ENCODE measurements at places on chromosomes 6 and 20.

DNA sequence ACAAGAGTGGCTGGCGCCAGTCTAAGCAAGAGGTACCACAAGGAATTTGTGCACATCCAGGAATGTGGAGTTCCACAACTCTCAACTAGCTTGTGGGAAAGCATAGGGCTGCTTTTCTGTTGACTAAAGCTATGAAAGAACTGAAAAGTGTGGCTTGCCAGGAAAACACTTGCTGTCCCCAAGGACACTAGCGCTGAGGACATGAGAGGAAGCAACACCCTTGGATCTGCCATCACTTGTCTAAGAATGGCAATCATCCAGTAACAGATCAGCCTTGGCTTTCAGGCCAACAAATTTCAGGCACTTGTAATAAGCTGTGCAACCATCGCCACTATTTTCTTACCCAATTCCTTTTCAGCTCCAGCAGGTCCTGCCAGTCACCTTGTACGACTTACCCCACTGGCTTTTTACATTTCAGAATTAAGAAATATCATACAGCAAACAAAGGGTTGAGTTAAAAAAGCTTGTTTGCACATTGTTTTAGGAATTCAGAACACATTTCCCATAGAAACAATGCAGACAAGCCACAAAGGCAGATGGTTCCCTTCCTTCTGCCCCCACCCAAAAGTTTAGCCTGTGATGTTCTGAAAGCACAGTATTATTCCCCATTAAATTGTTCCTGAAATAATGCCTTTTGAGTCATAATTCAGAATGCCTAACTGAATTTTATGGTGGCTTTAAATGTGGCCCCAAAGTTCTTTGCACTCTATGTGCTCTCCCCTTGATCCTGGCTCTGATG, 57.9 kb upstream of the SSTR4 start:
- DNase-seq, result no peak

DNA sequence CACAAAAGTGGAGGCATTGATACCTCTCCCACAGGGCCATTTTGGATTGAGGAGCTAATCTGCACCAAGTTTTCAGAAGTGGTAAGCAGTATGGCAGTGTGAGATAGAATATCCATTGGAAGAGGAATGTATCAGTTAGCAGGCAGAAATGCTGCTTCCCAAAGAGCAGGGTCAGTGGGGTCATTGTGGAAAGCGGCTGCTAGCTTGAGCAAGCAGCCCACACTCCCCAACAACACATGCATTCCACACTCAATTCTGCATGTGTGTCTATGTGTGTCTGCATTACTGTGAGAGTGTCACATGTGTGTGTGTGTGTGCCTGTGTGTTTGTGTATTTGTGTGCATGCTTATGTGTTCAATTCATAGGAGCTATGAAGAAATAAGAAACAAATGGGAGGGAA, 190.9 kb upstream of the FOXA2 start:
- DNase-seq, result no peak

DNA sequence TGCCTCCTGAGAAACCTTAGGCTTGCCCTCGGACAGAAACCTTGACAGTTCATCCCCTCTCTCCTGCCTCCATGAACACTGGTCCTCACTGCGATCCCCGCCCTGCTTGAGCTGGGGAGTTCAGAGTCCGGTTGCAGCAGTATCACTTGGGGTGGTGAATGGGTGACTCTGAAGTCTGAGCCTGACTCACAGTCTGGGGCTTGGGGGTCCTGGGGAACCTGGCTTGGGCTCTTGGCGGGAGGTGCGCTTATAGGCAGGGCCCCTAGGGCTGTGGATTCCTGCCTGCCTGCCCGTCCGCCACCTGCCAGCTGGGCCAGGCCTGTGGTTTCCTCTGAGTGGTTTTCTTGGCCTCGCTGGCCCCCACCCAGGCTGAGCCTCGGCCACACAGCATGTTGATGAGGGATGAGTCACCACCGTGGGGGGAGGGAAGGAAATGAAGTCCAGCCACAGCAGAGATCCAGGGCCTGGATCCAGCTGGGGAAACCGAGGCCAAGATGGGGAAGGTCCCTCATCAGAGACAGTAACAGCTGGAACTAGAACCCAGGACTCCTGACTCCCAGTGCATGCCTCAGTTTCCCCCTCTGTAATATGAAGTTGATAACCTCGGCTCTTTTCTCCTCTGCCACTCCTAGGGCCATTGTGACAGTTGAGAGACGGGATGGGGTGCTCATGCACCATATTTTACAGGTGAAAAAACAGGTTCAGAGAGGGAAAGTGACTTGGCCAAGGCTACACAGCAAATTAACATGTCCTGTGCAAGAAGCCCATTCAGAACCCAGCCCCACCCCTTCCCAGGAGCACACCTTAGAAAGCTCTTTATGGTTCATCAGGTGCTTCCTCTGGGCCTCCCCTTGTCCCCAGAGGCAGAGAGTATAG, 9.2 kb downstream of the FOXS1 start:
- DNase-seq, result peak; percentile 50

- DNase-seq, result no peak
Observed at GRCh38 chr6:136604328-136604825, 54.2 kb upstream of the MAP7 start.

GRCh38 chr6:43077981-43078511, 1.9 kb downstream of the PTK7 start:
- no peak for DNase-seq

DNA sequence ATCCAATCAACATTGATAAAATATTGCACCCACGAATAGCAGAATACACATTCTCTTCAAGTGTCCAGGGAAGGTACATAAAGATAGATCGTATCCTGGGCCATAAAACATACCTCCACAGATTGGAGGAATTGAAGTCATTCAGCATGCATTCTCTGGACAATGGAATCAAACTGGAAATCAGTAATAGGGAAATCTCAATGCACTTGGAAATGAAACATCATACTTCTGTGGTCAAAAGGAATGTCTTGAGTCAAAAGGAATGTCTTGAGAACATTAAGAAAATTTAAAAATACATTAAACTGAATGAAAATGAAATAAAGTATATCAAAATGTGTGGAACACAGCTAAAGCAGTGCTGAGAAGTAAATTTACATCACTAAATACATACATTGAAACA, 138.8 kb downstream of the TFAP2A start:
- DNase-seq, result no peak

GRCh38 chr6:167833396-167833763, 6.7 kb downstream of the AFDN start:
- no peak for DNase-seq

GRCh38 chr20:63138855-63139341, 77.0 kb downstream of the YTHDF1 start:
- DNase-seq, result peak; percentile 42
